Cardiac muscle cell (in vitro differentiated cells and primary cell): ENCODE measurements at places on chromosomes 2 and 18.

- DNase-seq: no peak
Observed at GRCh38 chr2:86297382-86298147, 39.9 kb downstream of the REEP1 start.

DNA sequence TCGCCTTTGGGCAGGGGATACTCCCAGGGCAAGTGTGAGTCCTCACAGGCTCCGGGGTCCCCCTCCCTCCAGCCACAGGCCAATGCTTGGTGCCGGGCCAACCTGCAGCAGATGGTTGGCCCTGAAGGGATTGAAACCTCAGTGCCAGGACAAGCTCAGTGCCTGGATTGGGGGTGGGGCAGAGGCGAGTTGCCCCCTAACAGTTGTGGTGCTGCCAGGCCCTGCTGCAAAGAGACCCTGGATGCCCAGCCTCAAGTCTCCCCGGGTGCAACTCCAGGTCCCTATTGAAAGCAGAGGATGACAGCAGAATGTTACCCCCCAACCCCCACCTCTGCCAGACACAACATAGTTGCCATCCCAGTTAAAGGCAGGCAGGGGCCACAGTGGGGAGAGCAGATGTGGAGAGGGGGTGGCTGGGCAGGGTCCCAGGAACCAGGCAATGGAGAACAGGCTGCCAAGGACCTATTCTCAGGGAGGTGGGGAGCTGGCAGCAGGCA lies 9.5 kb upstream of the RNF103 start:
- no peak for DNase-seq

DNA sequence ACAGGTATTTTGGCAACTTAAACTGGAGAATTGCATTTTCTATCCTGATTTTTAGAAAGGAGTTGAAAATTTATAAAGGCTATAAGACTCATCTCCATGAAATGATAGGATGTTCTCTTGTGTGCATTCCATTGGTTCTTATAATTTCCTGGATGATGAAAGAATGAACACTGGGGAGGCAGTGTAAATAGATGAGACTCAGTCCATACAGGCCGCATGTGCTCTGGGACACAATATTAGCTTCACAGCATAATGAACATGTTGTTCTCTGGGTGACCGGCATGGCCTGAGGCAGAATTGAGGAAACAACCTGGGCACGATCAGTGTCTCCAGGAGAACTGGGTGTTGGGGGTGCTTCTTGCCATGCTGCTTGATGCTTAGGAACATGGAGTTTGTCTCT lies 38.8 kb downstream of the AOX1 start:
- peak; percentile 82 for DNase-seq

DNA sequence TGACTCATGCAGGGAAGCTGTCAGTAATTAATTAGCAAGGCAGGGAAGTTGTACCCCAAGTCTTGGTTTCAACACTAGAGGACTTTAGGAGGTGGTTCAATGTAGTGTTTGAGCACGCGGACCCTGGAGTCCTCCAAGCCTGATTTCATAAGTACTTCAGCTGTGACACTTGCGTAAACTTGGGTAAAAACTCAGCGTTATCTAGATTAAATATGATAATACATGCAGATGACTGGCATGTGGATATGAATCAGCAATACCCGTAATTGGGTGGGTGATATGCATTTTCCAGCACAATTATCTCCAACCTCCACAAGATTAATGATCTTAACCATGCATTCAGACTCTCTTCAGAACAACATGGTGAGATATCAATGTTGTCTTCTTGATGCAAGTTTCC lies 5.2 kb downstream of the UGT1A7 start:
- DNase-seq: no peak

GRCh38 chr2:195592105-195592504 lies 64.9 kb upstream of the SLC39A10 start:
- DNase-seq: peak; percentile 15

GRCh38 chr2:176885661-176886060 lies 326.9 kb upstream of the HNRNPA3 start:
- DNase-seq: no peak

GRCh38 chr18:53785811-53786210 lies 438.7 kb downstream of the MBD2 start:
- no peak for DNase-seq
